ENCODE measurements at places on chromosomes 16 and 17.
A peak's percentile ranks its signal among the peaks of the same experiment; 100 is the strongest.

DNA sequence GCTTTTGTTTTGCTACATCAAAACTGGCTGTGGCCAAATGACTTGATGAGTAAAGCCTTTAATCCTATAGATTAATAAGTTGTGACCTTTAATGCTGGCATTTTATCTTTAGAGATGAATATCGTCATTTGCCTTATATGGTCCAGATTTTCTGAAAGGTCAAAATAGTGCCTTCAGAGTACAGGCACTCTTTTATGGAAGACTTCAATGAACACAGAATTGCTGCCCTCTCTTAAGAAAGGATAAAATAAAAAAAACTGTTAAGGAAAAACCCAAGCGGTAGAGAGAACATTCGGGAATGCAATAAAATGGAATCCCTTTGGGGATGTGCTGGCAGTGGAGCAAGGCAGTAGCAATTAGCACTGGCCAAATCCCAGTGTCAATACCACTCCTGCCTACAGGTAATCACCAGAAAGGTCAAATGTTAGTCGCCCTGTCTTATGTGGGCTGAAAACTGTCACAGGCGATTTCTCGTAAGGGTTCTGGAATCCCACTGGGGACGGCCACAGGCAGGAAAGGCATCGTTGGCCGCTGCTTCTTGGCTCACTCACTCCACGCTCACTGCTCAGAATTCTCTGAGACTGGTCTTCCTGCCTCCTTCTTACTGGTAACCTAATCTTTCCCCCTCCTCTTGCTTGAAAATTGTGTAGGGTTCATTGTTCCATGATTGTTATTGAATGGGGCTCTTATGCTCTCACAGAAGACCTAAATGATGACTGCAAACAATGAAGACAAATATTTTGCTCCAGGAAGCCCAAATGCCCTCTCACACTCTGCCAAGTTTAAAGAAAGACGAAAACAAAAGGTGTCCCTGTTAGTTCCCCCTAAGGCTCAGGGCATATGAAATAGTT, 45.4 kb upstream of the HSBP1 start:
- no peak for DNase-seq

DNA sequence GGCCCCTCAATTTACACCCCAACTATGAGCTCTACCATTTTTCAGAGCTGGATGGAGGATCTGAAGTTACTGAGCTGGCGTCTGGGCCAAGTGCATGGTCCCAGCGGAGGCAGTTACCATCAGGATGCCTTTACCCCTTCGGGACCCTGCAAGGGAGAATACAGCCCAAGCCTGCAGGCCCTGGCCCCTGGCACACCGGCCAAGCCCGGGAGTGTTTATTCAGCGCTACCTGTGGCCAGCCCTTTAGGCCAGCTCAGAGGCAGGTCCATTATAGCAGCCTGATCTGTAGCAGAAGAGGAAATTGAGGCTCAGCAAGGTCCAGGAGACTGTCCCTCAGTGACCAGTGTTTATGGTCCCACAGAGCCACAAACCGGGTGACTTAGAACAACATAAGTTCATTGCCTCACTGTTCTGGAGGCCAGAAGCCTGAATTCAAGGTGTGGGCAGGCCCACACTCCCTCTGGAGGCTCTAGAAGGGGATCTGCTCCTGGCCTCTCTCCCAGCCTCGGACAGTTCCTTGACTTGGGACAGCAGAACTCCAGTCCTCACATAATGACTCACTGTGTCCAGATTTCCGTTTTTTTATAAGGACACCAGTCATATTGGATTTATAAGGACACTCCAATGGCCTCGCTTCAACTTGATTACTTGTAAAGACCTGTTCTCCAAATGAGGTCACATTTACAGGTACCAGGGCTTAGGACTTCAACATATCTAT, 8.8 kb downstream of the SEC14L5 start:
- DNase-seq = no peak

- DNase-seq = no peak
Observed at GRCh38 chr16:2091547-2092255, 43.9 kb downstream of the TSC2 start.

DNA sequence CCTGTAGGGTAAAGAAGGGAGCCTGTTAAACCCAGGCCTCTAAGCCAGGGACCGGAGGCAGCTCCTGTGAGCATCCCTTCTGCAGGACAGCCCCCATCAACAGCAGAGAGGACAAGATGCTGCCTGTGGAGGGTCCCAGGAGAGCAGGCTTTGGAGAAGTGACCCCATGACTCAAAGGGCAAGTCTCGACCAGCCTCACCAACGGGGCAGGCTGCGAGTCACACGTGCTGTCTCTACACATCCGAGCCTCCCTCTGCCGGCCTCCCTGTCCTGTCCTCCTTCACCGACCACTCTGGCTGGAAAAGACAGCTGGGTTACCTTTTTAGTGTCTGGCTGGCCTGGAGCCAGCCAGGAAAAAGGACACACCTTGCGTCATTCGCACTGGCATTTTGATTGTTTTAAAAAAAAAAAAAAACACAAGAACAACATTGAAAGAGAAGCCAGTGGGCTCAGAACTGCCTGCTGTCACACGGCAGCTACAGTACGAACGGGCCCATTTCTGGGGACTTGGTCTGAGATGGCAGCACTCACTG, 74.5 kb upstream of the RCVRN start:
- DNase-seq = no peak

DNA sequence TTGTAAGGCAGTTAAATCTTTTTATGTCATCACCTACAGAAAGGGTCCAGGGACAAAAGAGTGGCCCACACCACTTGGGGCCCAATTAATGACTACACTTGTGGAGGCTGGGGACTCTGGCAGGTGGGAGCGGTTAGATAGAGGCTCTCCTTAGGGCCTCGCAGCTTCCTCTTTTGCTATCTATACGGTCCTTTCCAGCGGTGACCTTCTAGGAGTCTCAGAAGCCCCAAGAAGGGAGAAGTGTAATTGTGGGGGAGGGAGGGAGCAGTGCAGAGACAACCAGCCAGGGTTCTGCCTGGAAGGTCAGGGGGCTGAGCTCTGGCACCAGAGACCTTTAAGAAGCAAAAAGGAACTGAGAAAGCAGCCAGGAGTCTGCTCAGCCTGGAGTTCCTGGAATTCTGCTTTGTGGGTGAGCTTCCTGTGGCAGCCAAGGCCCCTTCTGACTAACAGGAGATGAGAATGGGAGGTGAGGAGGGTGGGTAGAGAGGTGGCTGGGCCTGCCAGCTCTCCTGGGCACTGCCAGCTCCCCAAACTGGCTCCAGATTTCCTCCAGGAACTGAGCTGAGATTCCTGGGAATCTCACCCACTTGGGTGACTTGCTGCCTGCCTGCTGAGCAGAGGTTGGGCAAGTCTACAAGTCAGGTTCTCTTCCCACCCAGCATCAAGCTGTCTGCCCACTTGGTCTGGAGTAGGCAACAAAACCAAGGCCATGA, 16.3 kb upstream of the MAP3K14 start:
- peak; percentile 71 for DNase-seq

- DNase-seq = no peak
Observed at GRCh38 chr17:9242983-9243382, 221.7 kb downstream of the NTN1 start.

GRCh38 chr17:8467527-8467926, 31.8 kb downstream of the NDEL1 start:
- no peak for DNase-seq

GRCh38 chr16:30485818-30486436, 13.4 kb downstream of the ITGAL start:
- no peak for DNase-seq

DNA sequence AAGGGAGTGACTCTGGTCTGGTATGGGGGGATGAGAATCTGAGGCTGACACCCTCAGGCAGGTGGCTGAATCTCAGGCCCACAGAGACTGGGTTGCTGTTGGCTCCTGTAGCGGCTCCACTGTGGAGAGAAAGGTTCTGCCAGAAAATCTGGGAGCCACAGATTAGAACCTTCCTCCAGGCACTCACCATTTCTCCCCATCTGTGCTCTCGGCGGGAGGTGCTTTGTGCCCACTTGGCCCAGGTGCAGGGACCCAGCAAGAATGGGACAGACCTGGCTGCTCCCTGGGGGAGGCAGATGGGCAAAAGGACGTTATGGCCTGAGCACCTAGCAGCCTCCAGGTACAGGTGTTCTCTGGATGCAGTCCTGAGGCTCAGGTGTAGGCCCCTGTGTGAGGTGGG, 20.1 kb downstream of the RAB11FIP3 start:
- no peak for DNase-seq

- DNase-seq = no peak
Observed at GRCh38 chr17:15289285-15290183, 24.4 kb upstream of the PMP22 start.

DNA sequence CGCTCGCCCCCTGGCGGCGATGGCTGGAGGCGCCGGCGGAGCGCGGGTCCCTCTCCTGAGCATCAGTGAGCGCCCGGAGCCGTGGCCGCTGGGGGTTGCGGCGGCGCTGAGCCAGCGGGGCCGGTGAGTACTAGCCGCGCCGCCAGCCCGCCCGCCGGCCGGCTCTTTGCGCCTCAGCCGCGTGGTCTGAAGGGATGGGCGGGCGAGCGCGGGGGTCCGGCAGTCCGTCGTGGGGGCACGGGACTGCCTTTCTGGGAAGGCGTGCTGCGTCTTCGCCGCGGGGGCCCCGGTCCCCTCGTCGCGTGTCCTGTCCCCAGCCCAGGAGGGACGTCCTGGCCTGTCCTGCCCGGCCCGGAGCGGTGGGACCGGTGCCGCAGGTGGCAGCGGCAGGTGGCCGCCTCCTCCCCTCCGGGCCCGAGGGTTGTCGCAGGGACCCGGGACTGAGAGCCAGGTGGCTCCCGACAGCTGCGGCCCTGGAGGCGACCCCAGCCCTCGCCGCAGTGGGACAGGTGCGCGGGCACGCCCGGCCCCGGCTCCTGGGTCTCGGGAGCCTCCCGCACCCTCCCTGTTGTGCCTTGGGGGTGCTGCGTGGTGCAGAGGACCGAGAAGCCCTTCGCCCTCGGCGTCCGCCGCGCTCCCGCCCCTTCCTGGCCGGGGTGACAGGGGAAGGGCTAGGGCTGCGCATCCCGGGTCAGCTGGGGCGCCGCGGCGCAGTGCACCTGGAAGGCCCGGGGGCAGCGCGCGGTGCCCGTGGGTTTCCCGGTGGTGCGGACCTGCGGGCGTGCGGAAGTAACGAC, at the start of gene SPECC1:
Gene SPECC1, plus strand, starts transcription at position 58 of the 797 bp plus-strand sequence. CDS start 87,293 bp downstream, outside the sequence.
- peak; percentile 82 for DNase-seq

DNA sequence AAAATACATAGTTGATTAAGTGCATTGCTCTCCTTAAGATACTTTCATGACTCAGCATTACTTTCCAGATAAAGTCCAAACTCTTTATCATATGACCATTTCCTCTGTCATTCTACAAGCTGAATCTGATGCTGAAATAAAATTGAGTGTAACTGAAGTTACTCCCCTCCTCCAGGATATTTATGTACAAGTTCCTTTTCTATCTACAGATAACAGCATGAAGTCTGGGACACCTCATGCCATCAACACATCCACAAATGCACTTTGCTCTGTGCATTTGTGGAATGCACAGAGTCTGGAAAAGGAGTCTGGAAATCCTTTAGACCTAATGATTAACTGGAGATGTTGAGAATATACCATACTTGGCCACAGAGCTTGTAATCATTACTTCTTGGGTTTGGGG, 60.5 kb downstream of the ACSM2B start:
- no peak for DNase-seq

DNA sequence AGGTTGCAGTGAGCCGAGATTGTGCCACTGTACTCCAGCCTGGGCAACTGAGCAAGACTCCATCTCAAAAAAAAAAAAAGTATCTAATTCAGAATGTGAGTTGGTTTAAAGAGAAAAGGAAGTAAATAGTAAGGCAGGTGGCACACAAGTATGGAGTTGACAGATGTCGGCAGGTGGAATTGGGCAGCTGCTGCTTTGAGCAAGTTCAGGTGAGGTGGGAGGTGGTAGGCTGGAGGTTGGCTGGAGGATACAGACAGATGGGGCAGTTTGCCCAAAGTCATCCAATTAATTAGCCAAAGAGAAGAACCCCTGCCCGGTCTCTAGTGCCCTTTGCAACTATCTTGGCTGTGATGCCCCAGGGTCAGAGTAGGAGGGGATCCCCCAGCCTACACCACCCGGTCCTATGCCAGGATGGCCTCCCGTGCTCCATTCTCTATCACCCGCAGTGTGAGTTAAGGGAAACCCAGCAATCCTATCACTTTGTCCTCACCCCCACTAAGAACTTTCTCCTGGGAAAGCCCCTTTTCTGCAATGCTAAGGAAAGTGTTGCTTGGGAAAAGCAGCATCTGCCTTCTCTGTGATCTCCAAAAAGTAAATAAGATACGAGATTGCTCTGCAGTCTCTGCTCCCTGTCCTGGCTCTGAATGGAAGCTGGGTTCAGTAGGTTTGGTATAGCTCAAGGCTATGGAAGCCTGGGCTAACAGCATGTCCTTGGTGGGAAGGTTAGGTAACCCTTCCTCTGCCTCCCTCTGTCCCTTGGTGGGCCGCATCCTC, 32.2 kb downstream of the SLC12A3 start:
- no peak for DNase-seq

GRCh38 chr17:29958947-29959657, 17.7 kb downstream of the EFCAB5 start:
- no peak for DNase-seq

- DNase-seq = no peak
Observed at GRCh38 chr17:61389670-61390478, 9.8 kb upstream of the TBX2 start.

DNA sequence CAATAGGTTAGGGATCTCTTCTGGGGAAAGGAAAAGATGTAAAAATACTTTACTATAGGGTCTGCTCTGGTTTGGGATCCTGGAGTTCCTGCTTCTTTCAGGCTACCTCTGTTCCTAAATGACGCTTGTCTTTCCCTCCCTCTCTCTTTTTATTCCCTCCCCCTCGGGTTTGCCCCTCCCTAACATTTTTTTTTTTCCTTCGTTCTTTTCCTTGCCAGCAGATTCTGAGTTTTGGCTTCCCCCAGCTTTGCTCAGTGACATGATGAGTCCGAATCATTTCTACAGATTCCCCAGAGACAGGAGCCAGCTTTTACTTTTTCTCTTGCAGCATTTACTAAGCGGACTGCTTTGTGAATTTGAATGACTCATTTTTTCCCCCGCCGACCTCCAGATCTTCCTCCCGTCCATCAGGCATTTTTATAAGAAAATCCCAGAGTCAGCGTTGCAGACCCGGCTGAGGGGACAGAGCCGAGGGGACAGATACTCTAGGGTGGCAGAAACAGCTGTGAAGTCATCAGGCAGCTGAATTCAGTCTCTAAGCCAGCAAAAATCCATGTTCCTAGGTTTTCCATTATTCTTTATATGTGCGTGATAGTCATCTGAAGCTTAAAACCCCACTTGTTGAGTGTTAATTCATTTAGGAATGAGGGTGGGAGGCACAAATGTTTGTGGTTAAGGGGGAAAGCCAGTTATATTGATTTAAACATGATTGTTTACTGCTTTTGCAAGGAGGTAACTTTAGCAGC, at the start of gene TMEM100:
Gene TMEM100, minus strand, starts transcription at position 123 of the 746 bp plus-strand sequence. CDS start 1,794 bp downstream, outside the sequence.
- DNase-seq = no peak

GRCh38 chr17:44197980-44198720, 1.5 kb downstream of the ATXN7L3 start:
- DNase-seq = peak; percentile 54

- DNase-seq = no peak
Observed at GRCh38 chr16:2948807-2949704, 15.0 kb upstream of the KREMEN2 start.
